Sigmoid colon (tissue), 7 donors: ENCODE measurements at places on chromosomes 7 and 10.

GRCh38 chr10:121974019-121974534 is 940 bp downstream of the NSMCE4A start:
- no peak for DNase-seq

- no peak for DNase-seq
Observed at GRCh38 chr10:11407939-11408338, 203.5 kb downstream of the USP6NL start.

GRCh38 chr7:100612730-100613390 is 520 bp downstream of the MOSPD3 start:
- DNase-seq, result no peak

DNA sequence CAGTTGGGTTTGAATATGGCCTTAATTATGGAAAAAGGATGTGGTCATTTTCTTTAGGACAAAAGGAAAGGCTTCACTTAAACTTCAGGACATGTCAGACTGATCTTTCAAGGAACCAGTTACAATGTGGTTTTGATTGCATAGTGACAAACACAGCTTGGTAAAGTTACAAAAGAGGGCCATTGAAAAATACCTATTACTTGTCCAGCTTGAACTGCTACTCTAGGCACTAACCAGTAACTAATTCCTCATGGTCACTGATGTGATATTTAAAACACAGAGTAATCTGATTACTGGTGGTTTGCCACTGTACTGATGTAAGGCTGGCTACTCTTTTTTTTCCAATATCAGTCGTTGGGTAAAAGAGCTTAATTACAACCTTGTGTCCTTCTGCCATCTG is 22.6 kb downstream of the TES start:
- no peak for DNase-seq

DNA sequence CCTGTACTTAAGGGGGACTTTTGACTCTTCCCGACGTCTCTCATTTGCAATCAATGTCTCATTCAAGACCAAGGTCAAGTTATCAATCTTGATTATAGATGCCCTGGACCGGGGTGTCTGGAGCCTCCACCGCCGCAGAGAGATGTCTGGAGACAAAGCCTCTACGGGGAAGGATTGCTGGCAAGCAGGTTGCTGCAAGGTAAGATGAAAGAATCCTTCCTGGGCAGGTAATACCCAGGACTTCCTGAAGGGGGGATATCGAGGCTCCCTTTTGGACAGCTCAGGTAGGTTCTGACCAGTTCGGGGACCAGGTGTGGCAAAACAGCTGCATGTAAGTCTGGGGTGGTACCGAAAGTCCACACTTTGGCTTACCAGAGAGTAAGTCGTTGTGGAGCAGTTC is 12.5 kb upstream of the CUX1 start:
- DNase-seq, result no peak

DNA sequence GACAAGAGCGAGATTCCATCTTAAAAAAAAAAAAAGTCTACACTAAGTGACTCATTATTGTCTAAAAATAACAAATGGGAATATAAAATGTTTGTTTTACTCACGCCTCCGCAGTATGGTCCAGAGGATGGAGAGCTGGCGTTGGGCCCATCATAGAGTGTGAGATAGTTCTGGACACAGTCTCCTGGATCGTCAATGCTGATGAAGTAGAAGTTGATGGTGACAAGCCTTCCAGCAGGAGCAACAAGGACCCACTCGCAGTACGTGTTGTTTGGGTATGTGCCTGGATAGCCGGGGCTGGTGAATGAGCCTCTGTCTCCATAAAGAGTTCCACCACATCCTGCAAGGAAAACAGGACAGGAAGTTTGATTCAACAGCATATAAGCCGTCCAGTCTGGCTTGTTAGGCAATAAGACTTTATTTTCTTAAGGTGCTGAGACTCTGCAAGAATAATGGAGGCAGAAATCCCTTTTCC is 11.5 kb upstream of the RSU1 start:
- DNase-seq, result no peak

- DNase-seq, result peak; percentile 80
Observed at GRCh38 chr10:119896937-119897770, 4.6 kb downstream of the SEC23IP start.

DNA sequence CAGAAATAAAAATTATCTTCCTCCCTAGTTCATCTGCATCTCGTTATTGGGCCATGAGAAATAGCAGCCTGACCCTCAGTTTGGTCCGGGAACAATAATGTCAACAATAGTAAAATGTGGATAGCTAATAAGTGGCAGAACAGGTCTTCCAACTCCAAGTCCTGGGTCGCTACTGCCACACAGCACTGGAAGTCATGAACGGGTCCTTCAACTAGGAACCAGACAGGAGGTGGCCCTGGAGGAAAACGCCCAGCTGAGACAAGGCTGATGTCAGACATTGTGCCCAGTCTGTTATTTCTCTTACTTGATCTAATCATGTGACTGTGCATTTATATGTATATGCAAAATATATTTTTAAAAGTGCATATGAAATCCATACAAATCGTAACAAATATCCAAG is 51.8 kb downstream of the PYROXD2 start:
- no peak for DNase-seq

GRCh38 chr10:62587011-62587410 is 212.8 kb downstream of the ZNF365 start:
- DNase-seq, result no peak

DNA sequence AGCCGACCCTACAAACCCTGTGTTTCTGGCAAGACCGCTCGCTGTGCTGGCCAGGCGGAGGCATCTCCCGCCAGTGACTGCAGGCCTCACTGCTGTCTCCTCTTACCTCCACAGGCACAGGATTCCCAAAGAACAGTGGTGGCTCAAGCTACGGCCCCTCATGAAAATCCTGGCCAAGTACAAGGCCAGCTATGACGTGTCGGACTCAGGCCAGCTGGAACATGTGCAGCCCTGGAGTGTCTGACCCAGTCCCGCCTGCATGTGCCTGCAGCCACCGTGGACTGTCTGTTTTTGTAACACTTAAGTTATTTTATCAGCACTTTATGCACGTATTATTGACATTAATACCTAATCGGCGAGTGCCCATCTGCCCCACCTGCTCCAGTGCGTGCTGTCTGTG is 36.2 kb downstream of the PITRM1 start:
- peak; percentile 85 for DNase-seq

DNA sequence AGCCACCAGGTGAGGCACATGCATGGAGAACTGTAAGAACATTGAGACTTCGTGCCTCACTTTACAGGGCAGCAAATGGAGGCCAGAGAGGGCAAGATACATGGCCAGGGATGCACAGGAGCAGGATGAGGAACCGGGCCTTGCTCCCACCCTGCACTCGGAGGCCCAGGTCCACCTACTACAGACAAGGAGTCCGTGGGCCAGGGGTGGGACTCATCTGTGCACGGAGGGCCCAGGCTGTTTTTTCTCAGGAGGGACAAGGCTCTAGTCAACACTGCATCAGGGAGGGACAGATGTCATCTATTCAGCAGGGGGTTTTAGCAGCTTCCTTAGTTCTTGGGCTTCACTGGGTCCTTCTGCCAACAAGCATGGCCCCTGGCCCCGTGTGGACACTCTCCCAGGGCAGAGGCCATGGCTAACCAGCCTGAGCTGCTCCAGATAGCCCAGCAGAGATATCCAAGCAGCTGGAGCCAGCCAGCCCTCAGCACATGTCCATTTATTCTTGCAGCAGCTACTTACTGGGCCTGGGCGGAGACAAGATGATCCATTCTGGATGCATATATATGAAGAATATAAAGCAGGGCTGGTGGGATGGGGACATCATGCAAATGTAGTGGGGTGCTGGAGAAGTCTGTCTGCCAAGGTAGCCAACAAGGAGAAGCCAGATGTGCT is 134.5 kb upstream of the RET start:
- peak; percentile 38 for DNase-seq
